ENCODE measurements at places on chromosomes 1 and 21.

DNA sequence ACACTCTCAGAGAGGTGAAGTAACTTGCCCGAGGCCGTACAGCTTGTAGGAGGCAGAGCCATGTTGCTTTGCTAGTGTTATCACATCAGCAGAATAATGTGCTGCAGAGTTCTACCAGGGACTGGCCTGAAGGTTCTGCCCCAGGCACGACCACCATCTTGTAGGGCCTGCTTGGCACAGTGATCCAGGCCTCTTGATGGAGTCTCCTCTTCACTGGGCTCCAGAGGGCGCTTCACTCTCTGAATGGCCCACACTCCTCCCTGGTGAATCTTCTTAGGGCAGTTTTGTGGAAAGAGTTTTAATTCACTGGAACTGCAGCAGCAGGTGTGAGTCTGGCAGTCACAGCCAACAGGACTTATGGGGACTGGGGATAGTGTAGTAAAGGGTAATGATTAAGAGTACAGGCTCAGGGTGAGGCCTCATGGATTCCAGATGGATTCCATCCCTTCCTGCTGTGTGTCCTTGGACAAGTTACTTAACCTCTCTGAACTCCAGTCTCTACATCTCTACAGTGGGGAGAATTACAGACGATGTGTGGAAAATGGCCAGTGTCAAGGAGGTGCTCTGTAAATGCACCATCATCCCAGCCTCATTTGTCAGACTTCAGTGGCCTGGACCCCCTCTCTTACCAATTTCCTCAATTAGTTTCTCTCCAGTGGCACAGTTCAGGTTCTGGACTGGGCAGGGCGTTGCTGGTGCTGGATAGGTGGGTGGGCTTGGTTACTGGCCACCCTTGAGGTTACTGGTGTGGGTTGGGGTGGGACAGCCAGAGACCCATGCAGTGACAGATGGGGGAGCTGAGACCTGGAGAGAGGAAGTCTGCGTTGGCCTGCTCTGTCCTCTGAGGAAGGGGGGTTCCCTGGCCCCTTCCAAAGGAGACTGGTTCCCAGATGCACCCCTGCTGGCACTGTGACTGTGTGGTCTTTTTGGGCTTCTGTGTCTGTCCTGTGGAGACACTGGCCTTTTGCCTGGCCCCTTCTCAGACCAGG, 45.9 kb upstream of the CSF3R start:
- DNase-seq = no peak

DNA sequence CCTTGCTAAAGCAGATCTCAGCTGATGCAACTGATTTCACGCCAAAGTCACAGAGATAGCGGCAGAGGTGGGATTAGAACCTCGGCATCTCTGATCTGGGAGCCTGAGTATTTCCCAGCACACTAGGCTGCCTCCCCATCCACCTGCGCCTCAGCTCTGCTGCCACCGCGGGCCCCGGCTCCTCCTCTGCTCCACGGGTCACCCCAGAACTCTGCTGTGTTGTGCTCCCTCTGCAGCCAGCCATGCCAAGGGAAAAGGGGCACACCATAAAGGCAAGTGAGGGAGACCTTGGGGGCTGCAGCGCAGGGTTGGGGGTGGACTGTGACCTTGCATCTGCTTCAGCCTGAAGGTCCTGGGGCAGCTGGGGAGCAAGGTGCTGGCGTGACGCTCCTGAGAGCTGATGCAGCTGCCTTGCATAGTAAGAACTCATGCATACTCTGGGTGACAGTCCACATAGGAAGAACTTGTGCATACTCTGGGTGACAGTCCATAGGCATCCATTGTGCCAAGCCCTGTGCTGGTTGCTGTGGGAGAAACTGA, 68.7 kb downstream of the MAN1C1 start:
- no peak for DNase-seq

DNA sequence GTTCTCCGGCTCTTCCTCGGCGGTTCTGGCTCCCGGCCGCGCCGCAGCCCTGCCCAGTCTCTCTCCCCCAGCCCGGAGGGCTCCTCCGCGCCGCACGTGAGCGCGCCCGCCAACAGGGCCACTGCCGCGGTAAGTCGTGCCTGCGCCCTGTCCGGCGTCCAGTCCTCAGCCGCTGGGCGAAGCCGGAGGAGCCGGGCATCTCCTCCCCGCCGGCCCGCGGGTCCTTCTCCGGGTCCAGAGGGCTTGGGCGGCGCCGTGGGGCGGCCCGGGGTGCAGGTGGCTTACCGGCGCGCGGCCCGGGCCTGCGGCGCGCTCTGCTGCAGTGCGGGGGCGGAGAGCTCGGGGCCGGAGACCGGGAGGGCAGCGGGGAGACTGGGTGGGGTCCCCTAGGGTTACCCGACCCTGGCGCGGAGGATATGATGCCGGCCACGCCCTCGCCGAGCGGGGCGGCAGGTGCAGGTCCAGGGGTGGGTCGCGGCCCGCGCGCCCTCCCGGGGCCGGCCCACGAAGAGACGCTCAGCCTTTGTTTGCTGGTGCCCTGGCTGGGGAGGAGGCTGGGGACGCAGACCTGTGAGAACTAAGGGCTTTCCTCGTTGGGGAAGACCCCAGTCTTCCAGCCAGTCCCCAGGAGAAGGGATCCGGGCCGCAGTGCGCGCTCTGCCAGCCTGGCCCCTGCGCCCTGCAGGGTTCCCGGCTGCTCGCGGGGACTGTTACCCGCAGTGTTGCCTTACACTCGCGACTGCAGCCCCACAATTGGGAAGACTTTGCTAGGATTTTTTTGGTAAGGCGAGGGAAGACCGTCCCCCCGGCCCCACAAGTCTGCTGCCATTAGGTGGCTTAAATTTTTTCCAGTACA, at the start of gene DOP1B:
Gene DOP1B (plus strand): TSS at position 10 of the 856 bp plus-strand sequence. CDS start 7,910 bp downstream, outside the sequence.
- DNase-seq = no peak

DNA sequence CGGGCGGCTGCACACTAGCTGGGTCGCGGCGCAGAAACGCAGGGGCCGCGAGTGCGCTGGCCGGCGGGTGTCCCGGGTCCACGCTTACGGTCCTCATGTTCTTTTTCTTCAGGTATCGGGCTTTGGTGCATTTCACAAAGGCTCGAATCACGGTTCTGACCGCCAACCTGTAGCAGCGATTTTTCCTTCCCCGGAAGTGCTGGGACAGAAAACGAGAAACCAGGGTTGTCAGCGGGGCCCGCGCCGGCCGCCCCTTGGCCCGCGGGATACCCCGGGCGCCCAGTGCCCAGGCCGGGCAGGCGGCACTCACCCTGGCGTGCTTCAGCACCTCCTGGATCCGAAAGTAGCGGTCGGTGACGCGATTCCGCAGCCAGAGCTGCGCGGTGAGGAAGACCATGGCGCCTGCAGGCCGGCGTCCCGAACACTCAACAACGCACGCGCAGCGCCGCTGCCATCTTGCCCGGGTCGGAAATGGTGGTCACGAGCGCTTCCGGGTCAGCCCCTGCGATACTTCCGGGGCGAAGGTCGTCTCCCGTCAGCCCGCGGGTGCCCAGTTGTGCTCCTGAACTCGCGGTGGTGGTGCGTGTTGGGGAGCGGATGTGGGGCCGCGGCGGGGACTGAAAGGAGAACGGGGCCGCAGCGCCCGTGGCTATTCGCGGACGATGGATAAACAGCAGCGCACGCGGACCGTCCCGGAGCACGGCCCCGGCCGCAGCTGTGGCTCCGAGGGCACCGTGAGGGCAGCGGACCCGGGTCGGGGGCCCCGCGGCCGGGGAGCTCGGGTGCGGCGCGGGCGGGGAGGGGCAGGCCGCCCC, at the start of gene MRPL20:
Gene MRPL20 (minus strand): TSS at position 473 of the 815 bp plus-strand sequence. CDS start 76 bp downstream, at position 397.
- peak; percentile 93 for DNase-seq
